ENCODE measurements at places on chromosomes 7 and 10. TPM values are rescaled to one million over a fixed set of nuclear protein-coding genes. Genes with fewer than 3 reads are reported as not detected.

The GJC3 gene
- 1.7 TPM for polyA plus RNA-seq

DNA sequence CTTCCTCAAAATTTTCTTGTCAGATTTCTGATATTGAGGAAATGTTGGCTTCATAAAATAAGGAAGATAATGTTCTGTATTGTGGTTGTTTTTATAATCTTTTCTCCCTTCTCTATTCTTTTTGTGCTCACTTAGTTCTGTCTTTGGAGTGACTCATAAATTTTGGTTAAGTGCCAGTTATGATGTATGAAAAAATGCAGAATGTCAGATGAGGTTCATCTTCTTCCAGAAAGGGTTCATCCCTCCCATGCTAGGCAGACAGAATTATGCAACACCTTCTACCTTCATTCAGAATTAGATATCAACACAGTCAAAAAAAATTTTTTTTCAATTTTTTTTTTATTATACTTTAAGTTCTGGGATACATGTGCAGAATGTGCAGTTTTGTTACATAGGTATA is 36.6 kb upstream of the CYP2C19 start:
- DNase-seq = no peak

DNA sequence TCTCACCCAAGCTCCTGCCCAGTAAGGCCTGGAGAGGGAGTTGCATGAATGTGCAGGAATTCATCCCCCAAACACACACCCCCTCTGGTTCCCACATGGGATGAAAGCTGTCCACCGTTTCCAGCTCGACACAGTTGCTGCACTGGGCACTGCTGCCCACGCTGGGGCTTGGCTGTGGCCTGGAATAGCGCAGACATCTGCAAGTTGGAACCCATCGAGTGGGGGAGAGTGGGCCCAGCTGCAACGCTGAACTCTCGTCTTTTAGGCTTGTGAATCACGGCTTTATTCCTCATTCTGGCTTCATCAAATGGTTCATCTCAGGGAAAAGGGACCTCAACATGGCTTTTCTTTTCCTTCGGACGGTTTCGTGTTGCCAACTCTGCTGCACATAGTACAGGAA is 264.7 kb downstream of the DNAJB6 start:
- no peak for DNase-seq

DNA sequence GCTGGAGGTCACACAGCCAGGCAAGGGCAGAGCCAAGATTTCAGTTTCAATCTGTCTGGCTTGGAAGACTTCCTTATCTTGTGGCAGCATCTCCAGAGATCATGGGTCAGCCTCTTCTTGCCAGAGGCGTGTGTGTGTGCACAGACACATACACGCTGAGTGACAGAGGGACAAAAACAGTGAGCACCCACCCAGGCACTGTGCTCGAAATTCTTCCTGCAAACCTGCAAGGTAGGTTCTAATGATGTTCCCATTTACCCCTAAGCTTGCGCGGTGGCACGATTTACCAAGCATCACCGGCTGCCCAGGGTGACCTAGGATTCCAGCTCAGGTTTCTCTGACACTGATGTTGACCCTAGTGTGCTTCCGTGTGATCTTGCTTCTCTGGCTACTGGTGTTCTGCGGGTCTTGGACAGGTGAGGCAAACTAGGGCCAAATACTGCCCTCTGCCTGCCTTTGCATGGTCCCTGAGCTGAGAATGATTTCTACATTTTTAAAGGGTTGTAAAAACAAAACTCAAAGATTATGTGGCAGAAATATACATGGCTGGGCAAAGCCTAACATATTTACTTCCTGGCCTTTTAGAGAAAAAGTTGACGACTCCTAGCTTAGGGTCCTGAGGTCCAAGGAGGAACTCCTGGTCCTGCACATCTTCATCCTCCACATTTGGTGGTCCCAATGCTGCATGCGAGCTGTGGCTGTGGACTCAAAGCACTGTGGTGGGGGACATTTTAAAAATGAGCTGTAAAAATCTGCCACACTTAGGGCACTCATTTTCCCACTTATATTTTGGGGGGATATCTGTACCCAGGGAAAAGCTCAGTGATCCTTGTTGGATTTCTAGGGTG is 268.5 kb downstream of the RPS24 start:
- peak; percentile 45 for DNase-seq

DNA sequence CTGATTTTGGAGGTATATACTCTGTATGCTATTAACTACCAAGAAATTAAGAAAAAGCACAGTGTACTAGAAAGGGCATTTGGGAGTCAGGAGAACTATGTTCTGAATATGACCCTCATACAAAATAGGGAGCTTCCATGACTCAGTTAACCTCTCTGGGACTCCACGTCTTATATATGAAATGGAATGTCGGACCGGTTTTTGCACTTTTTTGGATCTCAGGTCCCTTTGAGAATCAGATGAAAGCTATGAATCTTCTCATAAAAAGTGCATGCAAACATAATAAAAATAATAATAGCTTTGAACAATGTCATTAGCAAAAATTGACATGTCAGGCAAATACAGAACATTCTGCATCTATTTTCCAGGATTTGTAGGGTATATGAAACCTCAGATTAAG is 113.0 kb downstream of the ARID5B start:
- no peak for DNase-seq

DNA sequence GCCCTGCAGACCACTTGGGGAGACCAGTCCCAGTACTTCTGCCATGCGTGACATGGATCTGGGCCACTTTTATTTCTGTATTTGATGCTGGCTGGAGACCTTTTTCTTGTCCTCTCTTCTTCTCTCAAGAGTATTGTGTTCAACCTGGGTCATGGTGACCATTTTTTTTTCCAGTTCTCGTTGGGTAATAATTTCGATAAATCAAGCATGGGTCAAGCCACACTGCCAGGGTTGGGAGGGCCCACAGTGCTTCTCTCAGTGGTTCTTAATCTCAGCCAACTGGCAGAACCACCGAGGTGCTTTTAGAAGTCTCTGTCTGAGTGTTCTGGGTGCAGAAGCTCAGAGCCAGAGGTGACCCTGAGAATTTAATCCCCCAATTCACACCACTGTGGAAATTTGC is 269.9 kb downstream of the SEC23IP start:
- no peak for DNase-seq

DNA sequence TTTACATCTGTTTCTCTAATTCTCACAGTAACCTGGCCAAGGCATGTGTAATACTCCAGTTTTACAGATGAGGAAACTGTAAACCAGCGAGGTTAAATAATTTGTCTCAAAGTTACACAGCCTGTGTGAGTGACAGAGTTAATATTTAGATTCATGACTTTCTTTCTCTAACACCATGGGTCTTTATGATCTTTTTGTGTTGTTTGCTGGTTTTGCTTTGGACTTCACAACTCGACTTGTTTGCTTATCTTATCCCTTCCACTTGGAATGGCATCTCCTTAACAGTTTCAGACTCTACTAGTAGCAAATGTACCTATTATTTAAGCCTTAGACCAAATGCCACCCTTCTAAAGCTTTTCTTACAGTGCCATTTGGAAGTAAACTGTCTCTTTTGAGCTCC is 34.4 kb downstream of the MXI1 start:
- no peak for DNase-seq

DNA sequence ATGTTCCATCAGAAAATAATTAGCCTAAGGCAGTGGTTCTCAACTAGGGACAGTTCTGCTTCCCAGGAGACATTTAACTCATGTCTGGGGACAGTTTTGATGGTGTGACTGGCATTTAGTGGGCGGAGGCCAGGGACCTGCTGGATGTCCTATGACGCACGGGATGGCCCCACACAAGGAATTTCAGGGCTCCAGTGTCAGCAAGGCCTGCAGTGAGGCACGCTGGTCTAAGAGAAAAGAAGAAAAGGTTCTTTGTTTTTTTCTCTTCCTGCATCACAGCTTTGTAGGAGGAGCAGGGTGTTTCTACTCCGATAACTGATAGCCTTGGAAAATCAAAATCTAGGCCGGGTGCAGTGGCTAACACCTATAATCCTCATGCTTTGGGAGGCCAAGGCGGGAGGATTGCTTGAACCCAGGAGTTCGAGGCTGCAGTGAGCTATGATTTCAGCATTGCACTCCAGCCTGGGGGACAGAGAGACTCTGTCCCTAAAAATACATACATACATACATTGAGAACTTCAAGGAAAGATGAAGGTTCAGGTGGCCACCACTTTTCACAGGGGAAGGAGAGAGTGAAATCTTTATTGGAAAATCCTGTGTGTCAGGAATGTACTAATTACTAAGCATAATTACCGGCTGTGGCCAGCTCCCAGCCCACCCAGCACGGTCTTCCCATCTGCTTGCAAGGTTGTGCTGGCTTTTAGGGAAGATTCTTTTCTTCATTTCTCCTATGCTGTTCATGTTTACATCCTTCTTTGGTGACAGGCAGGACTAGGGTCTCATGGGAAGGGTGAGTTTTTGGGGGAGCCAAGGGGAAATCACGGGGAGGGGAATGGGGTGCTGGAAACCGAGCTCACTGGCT is 150.4 kb downstream of the ACTR3B start:
- no peak for DNase-seq

The AGR2 gene
- not detected for polyA plus RNA-seq

GRCh38 chr10:119306986-119307392 is 99.6 kb downstream of the GRK5 start:
- no peak for DNase-seq

GRCh38 chr10:80599424-80599847 is 61.7 kb downstream of the SH2D4B start:
- DNase-seq = peak; percentile 68

The PRPS1L1 gene
- not detected for polyA plus RNA-seq

DNA sequence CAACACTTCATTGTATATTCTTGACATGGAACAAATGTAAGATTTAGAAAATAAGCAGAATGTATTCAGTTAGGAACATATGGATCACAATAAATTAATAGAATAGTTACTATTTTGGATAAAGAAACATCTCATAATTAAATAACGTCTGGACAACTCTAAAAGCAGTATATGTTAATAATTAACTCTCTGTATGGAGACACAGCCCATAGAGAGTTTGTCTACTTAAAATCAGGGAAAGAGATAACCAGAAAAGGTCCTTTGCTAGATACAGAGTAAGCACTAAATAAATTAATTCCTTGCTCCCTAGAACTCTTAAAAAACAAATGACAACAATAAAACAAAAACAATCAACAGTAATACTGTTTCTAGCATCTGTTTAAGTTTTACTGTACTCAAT is 184.4 kb upstream of the THSD7A start:
- DNase-seq = no peak

GRCh38 chr7:143040209-143040715 is 11.9 kb upstream of the OR6V1 start:
- DNase-seq = no peak

DNA sequence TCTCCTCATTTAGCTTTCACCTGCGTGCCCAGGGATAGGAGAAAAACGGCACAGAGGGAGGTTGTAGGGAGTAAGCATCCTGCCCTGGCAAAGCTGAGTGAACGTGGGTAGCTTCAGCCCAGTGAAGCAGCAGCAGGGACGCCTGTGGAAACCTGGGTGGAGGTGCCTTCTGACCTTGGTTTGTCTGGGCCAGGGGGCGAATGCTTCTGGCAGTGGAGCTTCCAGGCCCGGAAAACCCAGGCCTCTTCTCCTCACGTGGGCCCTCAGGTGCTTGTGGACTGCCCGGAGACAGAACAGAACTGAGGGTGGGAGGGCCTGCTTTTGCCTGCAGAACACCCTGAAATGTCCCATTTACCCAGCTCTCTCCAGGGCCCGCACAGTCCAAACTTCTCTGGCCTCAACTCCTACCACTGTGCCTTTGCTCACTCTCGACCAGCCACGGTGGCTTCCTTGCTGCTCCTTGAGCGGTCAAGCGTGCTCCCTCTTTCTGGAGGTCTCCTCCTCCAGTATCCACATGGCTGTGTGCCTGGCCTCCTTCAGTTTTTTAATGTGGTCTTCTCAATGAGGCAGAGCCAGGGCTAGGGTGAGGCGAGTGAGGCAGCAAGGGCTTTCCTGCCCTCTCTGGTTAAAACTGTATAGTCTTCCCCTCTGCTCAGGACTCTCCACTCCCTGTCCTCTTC is 62.4 kb downstream of the TMEM209 start:
- peak; percentile 41 for DNase-seq

- DNase-seq = no peak
Observed at GRCh38 chr10:112389271-112389822, 15.4 kb downstream of the ACSL5 start.

DNA sequence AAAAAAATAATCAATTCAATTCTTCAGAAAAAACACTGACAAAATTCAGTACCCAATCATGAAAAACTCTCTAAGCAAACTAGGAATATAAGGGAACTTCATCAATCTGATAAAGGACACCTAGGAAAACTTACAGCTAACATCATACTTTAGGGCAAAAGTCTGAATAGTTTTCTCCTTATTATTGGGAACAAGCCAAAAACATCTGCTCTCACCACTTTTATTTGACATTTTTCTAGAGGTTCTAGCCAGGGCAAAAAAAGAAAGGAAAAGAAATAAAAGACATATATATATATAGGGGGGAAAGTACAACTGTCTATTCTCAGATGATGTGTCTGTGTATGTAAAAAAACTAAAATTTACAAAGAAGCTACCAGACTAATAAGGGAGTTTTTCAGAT is 19.0 kb downstream of the CDK6 start:
- DNase-seq = no peak

- no peak for DNase-seq
Observed at GRCh38 chr7:96233084-96233483, 88.8 kb downstream of the SLC25A13 start.

DNA sequence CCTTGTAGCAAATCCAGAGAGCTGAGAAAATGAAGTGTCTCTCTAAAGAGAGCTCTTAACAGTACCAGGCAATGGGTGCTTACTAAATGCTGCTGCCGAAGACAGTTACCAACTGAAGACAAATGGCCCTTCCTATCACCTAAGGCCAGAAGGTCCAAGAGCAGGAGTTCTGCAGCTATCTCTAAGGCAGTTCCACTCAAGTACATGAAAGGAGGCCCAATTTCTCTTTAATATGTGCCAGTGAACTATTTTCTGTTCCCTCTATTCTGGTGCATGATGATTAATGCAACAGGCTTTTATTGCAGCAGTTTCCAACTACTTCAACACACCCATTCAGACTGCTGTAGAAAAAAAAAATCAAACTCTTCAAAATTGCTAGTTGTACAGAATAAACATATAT is 122.5 kb downstream of the SLC25A13 start:
- no peak for DNase-seq

The TEX36 gene
- not detected for polyA plus RNA-seq

GRCh38 chr10:45456822-45457221 is 82.8 kb downstream of the ALOX5 start:
- no peak for DNase-seq

The HABP2 gene
- polyA plus RNA-seq = not detected

- DNase-seq = no peak
Observed at GRCh38 chr10:72809006-72809405, 84.5 kb upstream of the OIT3 start.

The OPTN gene
- 4.8 TPM for polyA plus RNA-seq

- no peak for DNase-seq
Observed at GRCh38 chr10:48804740-48805182, 120.1 kb downstream of the WDFY4 start.
